ENCODE measurements at places on chromosomes 12 and 14.

GRCh38 chr12:121175383-121176119 lies 34.4 kb upstream of the P2RX4 start:
- no peak for DNase-seq

- DNase-seq = no peak
These were observed 1.1 kb downstream of the LIN52 start for GRCh38 chr14:74085828-74086227.

- DNase-seq = no peak
These were observed 100.2 kb downstream of the KIF26A start for GRCh38 chr14:104238424-104239184.

- no peak for DNase-seq
These were observed 1.6 kb downstream of the DPF3 start for GRCh38 chr14:72892103-72892878.

- DNase-seq = no peak
These were observed 3.0 kb upstream of the TAS2R14 start for GRCh38 chr12:10941916-10942607.

DNA sequence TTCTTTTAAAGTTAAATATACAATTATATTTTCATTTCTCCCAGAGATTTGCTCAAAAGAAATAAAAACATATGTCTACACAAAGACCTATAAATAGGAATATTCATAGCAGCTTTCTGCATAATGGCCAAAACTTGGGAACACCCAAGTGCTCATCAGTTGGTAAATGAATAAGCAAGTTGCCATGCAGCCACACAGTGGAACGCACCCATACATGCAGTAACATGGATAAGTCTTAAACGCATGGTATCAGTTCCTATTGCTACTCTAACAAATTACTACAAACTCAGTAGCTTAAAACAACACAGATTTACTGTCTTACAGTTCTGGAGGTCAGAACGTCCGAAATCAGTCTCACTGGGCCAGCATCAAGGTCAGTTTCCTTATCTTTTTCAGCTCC lies 78.5 kb downstream of the DPF3 start:
- DNase-seq = no peak

- DNase-seq = no peak
These were observed 1.3 kb downstream of the ZC3H10 start for GRCh38 chr12:56119361-56119796.

DNA sequence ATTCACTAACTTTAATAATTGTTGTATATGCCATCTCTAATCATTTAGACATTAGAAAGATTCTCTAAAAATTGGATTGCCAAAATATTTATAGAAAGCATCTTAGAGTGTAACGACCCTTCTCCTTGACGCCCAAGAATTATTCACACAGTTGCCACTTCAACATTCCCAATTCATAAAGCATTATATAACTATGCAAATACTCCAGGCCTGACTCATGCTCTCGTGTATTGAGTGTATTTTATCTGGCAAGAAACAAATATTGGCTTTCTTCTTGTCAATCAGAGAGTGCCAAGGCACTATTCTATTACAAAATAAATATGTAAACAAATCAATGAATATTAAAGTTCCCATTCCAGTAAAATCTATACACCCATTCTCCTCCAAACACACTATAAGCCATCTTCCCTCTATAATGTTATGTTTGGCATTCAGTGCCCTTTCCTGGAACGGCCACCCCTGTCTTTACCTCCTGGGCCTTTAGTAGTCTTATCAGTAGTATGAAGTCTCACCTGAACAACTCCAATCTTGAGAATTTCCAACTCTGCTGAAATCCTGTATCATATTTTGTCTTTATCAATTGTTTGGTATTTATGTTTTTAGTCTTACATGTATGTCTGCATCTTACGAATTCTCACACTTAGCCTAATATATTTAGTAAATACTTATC lies 182.6 kb downstream of the PIK3C2G start:
- no peak for DNase-seq

GRCh38 chr12:49304161-49304560 lies 9.2 kb downstream of the PRPH start:
- no peak for DNase-seq

DNA sequence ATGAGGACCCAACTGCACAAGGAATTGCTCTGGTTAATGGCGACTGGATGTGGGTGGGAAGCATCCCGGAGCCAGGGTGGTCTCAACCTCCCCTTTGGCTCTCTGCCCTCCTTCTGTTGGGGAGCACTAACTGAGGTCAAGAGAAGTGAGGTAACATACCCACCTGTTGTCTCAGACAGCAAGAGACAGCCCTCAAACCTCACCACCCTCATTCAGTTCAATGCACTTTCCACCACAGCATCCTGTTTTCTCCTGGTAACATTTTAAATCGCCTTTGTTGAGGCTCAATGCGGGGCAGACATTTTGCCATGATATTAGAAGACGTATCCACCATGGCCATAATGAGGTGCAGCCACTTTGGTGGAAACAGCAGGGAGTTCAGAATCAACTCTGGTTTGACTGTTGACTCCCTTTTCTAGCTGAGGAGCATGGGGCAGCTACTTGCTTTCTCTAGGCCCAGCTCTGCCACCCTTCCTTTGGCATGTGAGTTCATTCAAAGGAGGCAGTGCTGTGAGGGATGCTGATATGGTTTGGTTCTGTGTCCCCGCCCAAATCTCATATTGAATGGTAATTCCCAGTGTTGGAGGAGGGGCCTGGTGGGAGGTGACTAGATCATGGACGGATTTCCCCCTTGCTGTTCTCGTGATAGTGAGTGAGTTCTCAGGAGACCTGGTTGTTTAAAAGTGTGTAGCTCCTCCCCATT lies 338.6 kb downstream of the PCNX1 start:
- no peak for DNase-seq

- DNase-seq = no peak
These were observed 218.8 kb downstream of the DAD1 start for GRCh38 chr14:22370084-22370847.

- no peak for DNase-seq
These were observed 26.1 kb upstream of the FOXN3 start for GRCh38 chr14:89443042-89443629.

DNA sequence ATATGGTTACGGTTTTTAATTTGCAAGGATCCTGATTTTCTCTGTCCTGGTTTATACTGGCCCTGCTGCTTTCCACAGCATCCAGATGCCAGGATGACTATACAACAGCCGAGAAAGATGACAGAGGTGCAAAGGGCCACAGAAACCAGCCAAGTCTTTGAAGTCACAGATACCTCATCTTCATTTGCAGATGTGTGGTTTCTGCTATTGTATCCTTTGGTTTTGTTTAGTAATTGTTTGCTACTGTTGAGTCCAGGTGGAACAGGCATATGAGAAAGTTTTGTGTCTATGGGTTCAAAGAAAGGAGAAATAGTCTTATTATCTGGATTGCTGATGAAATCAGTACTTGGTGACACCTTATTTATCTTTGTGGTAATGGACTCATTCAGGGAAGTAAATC lies 17.3 kb upstream of the KLHL42 start:
- no peak for DNase-seq

DNA sequence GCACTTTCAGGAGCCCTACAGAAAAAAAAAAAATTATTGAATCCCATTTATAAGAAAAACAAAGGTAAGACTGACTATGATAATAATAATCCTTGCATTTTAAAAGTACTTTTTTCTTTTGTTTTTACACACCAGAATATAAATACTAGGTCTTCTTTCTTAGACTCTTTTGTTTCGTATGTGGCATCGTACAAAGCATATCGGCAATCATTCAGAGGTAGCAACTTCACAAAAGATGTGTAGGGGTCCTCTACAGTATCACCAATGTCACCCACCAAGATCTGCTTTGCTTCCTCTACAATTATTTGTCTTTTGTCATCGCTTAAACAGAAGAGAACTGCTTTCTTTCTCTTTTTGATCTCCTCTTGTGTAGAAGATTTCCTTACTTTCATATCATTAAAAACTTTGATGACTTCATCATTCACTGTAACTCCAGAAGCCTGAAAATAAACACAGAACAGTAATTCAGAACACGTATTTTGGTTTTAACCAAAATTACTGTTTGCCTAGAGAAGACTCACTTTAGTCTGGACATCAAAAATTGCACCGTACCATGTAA lies 1.2 kb downstream of the CFL2 start:
- DNase-seq = no peak

- no peak for DNase-seq
These were observed 17.9 kb downstream of the ZFP36L1 start for GRCh38 chr14:68774771-68775613.

DNA sequence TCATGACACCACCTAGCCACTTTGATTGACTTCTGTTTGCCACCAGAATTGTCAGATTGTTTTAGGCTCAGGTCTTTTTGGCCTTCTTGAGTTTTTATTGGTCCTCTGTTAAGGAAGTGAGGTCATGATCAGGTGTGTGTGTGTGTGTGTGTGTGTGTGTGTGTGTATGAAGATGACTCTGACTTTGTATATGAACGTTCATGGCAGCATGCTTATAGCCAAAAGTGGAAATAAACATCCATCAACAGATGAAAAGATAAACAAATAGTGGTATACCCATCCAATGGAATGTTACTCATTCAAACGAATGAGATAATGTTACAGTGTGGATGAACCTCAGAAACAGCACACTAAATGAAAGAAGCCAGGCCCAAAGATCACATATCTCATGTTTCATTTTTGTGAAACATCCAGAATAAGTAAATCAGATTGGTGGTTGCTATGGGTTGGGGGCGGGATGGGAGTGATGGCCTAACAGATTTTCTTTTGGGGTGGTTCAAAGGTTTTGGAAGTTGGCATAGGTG lies 258.6 kb downstream of the KTN1 start:
- no peak for DNase-seq

DNA sequence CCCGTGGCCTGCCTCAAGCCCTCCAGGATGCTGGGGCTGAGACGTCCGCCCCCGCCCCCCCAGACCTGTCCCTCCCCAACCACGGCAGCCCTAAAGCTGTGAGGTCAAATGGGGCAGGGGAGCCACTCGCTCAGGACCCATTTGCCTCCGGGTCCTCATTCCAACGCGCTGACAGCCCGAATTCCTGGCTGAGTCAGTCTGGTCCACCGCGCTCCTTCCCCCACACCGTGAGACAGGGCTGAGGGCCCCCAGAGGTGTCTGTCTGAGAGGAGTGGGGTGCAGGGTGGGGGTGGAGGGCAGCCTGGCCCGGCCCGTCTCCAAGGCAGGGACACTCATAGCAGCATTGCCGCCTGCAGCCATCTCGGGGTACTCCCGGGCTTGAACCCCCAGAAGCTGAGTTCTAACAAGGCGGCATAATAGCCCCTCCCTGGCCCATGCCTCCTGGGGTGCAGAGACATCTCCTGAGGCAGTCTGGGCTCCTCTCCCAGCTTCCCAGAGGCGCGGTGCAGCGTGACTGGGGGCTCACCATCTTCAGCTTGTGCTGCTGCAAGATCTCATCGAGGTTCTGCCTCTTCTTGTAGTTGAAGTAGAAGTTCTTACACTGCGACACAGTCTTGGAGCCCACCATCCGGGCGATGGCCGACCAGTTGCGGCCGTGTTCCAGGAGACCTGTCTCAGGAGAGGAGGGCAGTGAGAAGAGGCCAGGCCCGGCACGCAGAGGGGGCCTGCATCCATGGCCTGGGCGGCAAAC lies 90.5 kb downstream of the RFLNA start:
- DNase-seq = no peak

- no peak for DNase-seq
These were observed 398.1 kb downstream of the ZFP36L1 start for GRCh38 chr14:68394764-68395143.

GRCh38 chr12:75959060-75959459 lies 72.5 kb downstream of the PHLDA1 start:
- no peak for DNase-seq

GRCh38 chr14:90575336-90575735 lies 178.5 kb downstream of the CALM1 start:
- no peak for DNase-seq

DNA sequence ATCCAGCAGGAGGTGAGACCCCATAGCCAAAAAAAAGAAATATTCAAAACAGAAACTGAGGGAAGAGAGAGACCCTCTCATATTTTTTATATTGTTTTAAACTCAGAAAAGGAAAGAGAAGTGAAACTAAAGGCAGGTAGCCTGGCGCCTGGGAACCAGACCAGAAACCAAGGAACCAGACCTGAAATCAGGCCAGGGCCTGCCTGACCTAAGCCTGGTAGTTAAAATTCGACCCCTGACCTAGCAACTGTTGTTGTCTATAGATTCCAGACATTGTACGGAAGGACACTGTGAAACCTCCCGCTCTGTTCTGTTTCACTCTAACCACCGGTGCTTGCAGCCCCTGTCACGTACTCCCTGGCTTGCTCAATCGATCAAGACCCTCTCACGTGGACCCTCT lies 38.5 kb upstream of the CD163 start:
- DNase-seq = no peak

DNA sequence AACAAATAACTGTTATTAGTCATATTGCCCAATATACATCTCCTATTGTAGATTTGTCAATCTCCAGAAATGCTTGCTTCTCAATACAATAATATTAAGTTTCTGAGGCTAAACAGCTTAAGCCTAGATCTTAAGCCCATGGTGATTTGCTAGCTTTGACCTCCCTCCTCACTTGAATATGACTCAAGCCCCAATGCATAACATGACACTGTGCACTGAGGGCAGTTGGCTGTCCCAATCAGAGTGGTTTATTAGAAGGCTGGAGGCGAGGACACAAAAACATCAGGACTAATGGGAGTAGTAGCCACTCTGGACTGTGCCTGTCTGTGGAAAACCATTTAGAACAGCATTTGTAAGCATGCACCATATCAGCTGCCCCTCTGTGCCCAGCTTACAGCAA lies 81.1 kb upstream of the GTF2A1 start:
- DNase-seq = no peak

GRCh38 chr12:8065991-8066594 lies at the start of gene C3AR1:
TSS of gene C3AR1 (minus strand) at chr12:8066359. CDS start at chr12:8060185, 6,174 bp downstream.
- DNase-seq = no peak

GRCh38 chr12:3523058-3523457 lies 32.1 kb downstream of the PRMT8 start:
- DNase-seq = no peak

DNA sequence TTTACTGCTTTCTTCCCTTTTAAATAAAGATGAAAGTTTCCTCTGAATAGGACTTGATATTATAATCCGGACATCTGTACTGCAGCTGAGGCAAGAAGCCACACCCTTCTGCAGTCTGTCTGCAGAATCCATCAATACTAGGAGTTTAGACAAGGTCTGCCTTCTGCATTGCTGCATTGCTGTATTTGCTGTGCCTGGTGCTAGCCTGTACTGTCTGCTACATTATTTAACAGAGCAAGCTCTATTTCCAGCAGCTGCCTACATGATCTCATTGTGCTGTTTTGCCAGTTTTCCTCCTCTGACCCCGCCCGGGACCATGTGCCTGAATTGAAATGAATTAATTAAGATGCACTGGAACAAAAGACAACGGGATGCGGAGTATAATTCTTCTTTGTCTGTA lies 1.7 kb downstream of the TUBA1A start:
- DNase-seq = no peak

- DNase-seq = no peak
These were observed 147.2 kb downstream of the PLEKHA5 start for GRCh38 chr12:19276767-19277166.
